Activated CD8-positive, alpha-beta memory T cell treated with anti-CD3 and anti-CD28 coated beads for 24 hours (primary cell): ENCODE measurements at places on chromosomes 4 and X.

DNA sequence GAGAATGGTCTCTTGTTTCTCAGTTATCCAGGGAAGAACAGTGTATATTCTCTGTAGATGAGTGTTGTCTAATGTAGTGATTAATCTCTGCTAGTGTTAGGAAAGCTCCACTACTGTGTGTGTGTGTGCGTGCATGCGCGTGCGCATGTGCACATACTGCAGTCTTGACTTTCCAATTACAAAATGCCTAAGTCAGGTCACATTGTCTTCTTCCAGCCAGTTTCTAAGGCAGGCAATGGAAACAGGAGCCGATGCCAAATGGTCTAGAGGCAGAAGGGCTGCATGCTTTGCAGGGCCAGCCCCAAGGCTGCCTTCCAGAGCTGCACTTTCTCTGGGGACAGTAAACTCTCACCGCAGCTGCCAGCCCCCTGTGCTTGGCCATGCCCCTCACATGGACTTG lies 30.5 kb upstream of the NAP1L5 start:
- no peak for DNase-seq

DNA sequence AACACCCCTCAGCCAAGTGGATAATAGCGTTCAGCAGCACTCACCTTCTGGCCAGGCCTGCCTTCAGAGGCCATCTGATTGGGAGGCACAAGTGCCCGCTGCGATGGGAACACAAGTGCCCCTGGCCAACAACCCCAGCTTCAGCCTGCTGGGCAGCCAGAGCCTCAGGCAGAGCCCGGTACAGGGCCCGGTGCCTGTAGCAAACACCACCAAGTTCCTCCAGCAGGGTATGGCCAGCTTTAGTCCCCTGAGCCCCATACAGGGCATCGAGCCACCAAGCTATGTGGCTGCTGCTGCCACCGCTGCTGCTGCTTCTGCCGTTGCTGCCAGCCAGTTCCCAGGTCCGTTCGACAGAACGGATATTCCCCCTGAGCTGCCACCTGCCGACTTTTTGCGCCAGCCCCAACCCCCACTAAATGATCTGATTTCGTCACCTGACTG lies 55.9 kb upstream of the MTM1 start:
- DNase-seq: no peak

DNA sequence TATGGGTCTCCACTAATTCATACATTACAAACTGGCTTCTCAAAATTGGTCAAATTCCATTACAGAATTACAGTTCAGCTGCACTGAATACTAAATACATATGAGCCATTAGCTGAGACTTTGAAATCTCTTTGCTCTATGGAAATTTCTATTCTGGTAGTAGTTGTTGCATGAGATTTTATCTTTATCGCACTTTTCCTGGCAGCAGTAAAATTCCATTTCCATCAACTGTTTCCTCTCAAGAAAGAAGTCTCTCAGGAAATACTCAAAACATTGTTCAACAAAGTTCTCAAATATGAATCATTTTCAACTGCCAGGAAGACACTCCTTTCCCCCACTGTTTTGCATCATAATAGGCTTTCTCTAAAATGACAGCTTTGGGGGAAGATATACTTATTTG lies 51.3 kb downstream of the ATP11C start:
- DNase-seq: no peak

- no peak for DNase-seq
Observed at GRCh38 chr4:98510757-98511517, 147.5 kb downstream of the TSPAN5 start.

GRCh38 chr4:151117371-151117962 lies 18.0 kb downstream of the RPS3A start:
- no peak for DNase-seq
